ENCODE measurements at places on chromosomes 13 and 19.

GRCh38 chr19:16589917-16590316, 17.7 kb upstream of the SLC35E1 start:
- DNase-seq = no peak

- DNase-seq = no peak
These were observed 559.8 kb downstream of the IRS2 start for GRCh38 chr13:109226631-109227030.

GRCh38 chr13:109500146-109500773, 286.1 kb downstream of the IRS2 start:
- no peak for DNase-seq

GRCh38 chr13:99948907-99949678, 22.5 kb downstream of the ZIC5 start:
- DNase-seq = no peak

DNA sequence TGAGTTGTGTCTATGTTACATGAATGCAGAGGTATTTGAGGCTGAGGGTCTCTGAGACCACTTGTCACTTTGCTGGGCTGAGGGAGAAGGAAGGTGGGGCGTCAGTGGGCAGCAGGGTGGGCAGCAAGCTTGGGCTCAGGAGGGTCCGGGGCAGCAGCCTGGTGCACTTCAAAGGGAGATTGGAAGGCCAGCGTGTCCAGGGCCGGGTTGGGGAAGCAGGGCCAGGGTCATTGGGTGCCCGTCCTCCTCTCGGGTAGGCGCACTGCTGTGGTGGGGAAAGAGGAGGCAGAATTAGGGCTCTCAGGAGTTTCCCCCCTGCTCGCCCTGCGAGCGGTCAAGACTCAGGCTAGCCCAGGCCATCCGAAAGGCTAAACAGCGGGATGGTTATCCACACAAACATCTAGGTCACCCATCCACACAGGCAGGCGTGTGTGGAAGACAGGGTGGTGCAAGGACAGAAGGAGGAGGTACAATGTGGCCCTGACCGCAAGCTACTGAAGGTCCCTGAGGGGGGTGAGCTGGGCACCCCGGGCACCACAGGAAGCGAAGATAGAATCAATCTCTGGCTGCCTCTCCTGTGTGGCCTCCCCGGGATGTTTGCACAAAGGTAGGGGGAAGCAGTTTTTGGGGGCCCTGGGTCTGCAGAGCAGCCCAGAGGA, 37.7 kb downstream of the MYO9B start:
- DNase-seq = no peak

DNA sequence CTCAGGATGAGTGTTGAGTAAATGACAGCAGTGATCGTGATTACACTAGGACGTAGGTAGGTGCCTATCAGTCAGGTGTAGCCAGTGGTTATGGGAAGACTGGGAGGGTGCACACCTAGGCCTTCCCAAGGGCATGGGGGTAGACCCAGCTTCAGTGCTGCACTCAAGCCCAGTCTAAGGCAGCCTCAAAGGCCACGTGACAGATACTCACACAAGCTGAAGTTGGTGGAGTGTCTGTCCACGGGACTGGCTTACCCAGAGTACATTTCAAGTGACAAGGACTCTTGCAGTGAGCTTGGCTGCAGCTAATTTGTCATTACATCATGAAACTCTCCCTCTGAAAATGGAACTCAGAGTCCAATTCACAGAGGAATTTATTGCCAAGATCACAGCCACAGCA, 118.3 kb downstream of the SHISA2 start:
- no peak for DNase-seq

GRCh38 chr13:100540621-100541020, 48.0 kb downstream of the GGACT start:
- no peak for DNase-seq
